ENCODE measurements at places on chromosomes 5 and 9.

- no peak for DNase-seq
Observed at GRCh38 chr5:1667648-1668140, 131.9 kb downstream of the MRPL36 start.

GRCh38 chr9:20994486-20994885 is 37.0 kb downstream of the HACD4 start:
- DNase-seq: no peak

DNA sequence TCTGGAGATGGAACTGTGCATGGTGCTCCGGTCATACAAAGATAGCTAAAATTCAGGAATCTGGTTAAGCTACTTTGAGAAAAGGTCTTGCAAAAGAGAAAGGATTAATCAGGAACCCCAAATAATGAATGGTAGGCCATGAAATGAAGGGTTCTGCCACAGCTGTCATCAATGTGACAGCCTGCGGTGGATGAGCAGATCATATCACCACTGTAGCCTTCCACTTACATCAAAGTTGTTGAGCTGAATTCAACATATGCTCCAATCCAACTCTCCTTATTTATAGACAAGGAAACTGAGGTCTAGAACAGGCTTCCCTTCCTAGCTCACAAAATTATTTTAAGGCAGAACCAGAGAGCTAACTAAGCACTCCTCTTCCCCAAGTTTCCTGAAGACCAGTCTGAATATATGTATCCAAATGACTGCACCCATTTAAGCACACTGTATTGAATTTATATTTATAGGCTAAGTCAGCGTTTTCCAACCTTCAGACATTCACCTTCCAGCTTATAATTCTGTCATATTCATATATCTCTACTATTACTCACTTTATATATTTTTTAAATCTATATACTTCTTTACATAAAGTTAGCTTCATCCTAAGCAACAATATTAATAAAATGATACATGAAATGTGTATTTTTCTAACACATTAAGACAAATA is 13.9 kb upstream of the PTGER4 start:
- DNase-seq: no peak

DNA sequence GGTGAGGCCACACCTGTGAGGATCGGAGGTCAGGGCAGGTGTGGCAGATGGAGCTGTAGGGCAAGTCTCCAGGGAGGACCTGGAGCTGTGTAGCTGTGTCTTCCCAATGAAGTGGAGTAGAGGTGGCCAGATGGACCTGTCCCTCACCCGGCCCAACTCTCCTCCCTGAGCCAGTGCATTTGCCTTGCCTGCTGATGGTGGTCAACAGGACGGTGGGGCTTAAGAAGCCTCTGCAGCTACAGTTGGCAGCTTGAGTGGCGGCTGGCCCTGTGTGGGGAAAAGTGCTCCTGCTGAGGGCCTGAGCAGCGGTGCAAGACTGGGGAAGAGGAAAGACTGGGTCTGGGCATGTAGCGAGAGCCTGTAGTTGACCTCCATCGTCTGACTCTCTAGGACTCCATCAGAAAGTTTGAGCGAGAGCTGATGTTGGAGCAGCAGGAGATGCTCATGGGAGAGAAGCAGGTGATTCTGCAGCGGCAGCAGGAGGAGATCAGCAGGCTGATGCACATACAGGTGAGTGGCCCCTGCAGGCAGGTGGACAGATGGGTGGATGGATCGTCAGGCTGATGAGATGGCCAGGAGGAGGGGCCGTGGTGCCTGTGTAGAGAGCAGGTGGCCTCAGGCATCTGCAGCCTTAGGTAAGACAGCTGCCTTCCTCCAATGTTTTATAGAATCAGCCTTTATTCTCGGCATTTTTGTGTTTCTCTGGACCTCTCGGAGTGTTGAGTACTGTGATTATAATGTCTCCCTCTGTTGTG is 24.9 kb downstream of the PITX1 start:
- no peak for DNase-seq

DNA sequence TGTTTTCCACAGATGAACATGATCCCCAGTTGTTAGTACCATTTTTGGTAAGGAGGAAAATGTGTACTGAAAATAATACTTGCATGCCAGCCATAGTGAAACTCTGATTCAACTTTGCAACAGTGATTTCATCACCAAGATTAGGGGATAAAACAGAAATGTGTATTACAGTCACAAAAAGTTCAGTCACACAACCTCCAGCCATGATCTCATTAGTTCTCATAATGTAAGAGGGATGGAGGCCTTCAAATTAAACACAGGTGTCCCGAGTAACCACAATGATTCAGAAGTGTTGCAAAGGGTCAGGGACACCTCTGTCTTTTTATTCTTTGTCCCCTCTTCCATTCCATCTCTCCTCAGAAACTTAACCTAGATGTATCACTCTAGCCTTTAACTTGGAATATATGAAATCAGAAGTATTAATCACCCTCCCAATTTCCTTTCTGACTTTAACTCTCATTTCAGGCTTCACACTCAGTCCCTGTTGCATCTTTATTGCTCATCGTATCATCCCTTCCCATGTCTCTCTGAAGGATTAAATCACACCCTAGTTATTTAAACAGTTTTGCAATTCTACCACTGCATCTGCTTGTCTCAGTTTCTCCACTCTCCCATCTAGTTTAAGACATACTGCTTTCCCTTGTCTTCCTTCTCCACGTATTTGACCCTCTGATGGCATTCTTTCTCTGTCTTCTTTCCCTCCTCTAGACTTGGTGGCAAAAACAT is 291.2 kb downstream of the ADAMTS6 start:
- no peak for DNase-seq

DNA sequence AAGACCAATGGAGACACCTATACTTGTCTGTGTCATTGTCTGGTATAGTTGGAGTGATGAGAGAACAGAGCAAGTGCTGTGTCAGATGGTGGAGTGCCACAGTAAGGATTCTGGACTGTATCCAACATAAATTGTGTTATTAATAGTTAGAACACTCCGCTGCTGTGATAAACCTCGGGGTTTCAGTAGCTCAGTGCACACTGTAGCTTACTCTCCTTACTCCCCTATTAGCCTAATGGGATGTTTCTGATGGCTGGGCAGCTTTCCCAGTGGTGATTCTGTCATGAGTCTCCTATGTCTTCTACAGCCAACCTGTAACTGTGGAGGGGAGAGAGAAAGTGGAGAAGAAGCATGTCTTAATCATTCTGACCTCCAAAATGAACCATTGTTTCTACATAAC is 127.6 kb upstream of the PTCH1 start:
- DNase-seq: no peak

DNA sequence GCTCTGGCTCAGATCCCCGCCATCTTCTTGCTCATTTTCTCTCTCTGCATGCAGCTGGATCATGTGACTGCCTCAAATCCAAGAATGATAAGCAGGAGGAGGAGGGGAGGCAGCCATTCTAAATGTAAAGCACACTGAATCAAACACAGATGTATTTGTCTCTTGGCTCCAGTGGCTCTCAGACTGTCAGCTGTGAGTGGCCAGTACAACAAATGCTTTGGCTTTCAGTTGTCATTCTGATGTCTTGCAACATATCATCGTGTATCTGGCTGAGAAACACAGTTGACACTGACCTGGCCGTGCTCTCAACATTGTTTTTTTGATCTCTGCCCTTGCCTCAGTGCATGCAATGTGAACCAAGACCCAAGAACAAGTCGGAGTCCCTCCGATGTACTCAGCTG is 233.1 kb downstream of the ADAMTSL1 start:
- no peak for DNase-seq

DNA sequence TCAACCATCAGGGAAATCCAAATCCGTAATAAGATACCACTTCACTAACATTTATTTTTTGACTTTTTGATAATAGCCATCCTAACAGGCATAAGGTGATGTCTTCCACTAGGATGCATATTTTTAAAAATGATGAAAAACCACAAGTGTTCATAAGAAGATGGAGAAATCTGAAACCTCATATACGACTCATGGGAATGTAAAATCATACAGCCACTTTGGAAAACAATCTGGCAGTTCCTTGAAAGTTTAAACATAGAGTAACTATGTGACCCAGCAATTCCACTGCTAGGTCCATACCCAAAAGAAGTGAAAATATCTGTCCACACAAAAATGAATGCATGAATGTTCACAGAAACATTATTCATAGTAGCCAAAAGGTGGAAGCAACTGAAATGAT is 431.0 kb downstream of the ENC1 start:
- no peak for DNase-seq

- DNase-seq: no peak
Observed at GRCh38 chr5:624951-625230, 12.8 kb downstream of the CEP72 start.
